NCI-H1930 (cell line): ENCODE measurements at places on chromosomes 12 and 14.

GRCh38 chr12:31306866-31307265 lies 19.1 kb downstream of the SINHCAF start:
- no peak for DNase-seq

DNA sequence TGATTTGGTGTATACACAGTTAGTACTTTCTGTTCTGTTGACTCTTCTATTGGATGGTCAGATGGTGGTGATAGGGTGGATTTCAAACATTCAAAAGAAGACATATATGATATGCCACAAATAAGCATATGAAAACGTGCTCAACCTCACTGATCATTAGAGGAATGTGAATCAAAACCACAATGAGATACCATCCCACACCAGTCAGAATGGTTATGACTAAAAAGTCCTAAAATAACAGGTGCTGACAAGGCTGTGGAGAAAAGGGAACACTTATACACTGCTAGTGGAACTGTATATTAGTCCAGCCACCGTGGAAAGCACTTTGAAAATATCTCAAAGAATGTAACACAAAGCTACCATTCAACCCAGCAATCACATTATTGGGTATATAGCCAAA lies 425.5 kb downstream of the C12orf50 start:
- no peak for DNase-seq

- DNase-seq, result no peak
Observed at GRCh38 chr12:122087431-122088178, 9.0 kb downstream of the MLXIP start.

- DNase-seq, result no peak
Observed at GRCh38 chr14:68548194-68549076, 244.4 kb downstream of the ZFP36L1 start.

- DNase-seq, result no peak
Observed at GRCh38 chr12:50440288-50440687, 39.6 kb downstream of the LARP4 start.

DNA sequence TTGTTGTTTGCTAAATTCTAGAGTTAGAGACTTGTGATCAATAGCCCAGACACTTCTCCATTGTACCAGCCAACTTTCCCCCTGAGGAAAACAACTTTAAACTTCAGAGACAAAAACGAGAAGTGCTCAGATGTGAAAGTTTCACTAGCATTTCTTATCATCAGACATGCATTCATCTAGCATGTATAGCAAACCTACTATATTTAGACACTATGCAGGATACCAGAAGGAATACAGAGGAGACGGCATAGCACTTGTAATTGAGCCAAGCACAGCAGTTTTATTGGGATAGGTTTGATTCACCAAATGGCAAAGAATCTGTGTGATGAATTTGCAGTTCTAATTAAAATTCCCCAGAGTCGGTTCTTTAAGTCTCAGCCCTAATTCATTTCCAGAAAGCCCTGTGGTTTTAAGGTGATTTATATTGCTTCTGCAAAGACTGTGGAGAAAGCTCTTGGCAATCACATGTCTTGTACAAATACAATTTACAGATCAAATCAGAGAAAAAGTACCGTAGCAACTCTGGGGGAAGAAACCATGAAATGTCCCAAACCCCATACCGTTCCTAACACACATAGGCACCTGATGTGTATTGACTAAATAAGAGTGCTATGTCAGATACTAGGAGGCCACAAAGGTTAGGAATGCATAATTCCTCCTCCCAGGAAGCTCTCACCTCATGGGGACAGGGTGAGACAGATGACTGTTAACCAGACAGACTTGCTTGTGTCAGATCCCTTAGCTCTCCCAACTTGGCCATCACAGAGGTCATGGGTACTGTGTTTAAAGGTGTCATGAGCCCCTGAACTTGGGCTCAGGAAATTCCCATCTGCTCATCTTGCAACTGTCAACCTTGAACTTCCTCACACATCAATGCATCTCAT lies 69.6 kb upstream of the KRAS start:
- no peak for DNase-seq

- no peak for DNase-seq
Observed at GRCh38 chr12:119714614-119715267, 46.8 kb downstream of the PRKAB1 start.

DNA sequence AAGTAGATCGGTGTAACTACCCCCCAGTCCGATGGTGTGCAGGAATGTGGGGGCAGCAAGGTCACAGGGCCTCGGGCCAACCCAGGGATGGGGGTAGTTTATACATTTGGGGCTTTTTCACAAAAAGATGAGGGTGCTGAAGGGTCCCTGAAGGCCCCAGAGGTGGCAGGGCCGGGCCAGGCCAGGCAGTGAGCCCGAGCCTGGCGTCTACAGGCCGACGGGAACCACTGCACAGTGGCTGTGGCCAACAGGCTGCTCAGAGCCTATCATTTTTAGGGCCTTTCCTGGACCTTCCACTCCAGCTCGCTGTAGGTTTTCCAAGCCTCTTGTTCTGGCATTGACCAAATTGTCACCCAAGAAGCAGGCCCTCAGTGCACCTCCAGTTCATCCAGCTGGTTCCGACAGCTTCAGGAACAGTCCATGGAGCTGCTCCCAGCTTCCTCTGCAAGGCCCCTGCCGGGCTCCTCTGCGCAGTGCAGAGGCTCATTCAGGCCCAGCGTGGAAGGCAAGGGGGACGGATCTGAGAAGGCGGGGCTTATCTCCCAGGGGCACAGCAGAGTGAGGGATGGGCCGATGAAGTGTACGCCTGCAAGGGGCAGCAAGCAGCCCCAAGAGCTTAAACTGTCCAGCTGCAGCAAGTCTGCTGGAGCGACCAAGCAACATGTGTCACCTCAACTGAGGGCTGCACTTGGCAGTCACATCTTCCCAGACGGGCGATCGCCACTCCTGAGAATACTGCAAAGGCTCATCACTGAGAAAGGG lies 13.9 kb downstream of the CDCA4 start:
- no peak for DNase-seq

- DNase-seq, result no peak
Observed at GRCh38 chr12:115946092-115946491, 331.4 kb downstream of the MED13L start.

DNA sequence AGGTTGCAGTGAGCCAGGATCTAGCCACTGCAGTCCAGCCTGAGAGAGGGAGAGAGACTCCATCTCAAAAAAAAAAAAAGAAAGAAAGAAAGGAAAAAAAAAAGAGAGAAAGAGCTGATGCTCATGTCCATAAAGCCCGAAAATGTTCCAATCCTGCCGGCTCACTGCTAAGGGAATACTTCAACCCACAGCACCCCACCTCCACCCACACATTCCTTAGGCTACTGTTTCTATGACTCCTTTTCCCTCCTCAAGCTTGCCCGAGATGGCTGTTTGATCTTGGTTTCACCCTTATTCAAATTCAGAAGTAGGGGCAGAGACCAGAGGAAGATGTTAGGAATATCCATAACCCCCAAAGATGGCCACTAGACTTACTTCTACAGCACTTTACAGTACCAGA lies 59.5 kb upstream of the RASSF3 start:
- no peak for DNase-seq

DNA sequence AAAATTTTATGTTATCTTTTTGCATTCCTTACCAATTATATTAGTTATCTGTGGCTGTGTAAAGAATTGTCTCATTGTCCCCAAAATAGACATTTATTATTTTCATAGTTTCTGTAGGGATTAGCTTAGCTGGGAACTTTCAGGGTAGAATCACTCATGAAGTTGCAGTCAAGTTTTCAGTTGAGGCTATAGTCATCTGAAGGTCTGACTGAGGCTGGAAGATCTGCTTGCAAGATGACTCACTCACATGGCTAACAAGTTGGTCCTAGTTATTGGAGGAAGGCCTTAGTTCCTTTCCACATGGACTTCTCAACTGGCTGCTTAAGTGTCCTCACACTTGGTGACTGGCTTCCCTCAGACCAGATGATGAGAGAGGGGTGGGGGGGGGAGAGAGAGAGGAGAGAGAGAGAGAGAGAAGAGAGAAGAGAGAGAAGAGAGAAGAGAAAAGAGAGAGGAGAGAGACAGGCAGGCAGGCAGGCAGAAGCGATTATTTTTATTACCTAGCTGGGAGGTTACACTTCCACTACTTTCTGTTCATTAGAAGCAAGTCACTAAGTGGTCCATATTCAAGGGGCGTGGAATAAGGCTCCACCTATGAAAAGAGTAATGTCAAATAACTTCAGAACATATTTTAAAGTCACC lies 6.4 kb downstream of the AP5M1 start:
- DNase-seq, result no peak

- DNase-seq, result no peak
Observed at GRCh38 chr14:95495538-95496025, 20.9 kb downstream of the SYNE3 start.

DNA sequence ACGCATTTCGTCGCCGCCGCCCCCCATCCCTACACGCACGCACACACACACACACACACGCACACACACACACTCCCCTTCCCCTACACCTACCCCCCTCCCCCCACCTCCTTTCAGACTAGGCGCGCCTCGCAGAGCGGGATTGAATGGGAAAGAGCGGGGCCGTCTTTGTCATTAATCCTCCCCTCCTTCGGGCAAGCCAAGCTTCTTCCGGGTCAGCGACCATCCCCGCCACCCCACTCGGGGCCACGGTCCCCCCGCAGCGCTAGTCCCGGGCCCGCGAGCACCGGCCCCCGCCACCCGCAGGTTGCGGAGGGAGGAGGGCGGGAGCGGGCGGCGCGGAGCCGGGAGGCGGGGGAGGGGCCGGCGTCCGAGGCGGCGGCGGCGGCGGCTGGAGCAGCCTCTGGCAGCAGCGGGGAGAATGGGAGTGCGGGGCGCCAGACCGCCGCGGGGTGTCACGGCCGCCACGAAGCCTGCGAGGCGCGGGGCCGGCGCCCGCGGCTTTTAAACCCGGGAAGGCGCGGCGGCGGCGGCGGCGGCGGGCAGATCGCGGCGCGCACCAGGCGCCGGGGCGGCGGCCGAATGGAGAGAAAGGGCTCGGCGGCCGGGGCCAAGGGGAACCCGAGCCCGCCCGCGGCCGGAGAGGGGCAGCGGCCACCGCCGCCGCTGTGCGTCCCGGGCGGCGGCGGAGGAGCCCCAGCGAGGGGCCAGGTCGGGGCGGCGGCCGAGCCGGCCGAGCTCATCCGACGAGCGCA lies at the start of gene TTC9:
Gene TTC9 (plus strand): TSS at position 369 of the 755 bp plus-strand sequence. CDS start 214 bp downstream, at position 583.
- DNase-seq, result peak; percentile 13

DNA sequence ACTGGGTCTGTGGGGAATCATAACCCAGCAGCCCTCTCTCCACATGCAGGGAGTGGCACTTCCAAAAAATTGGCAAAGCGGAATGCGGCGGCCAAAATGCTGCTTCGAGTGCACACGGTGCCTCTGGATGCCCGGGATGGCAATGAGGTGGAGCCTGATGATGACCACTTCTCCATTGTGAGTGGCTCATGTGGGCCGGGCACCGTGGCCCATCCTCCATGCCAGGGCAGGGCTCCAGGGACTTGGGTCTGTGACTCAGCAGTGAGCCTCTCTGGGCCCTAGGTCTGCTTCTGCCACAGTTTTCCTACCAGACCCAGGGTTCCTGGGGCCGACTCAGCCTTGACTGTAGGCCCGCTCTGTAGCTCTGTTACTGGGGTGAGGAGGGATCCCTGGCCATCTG lies 2.2 kb downstream of the NPFF start:
- DNase-seq, result no peak

DNA sequence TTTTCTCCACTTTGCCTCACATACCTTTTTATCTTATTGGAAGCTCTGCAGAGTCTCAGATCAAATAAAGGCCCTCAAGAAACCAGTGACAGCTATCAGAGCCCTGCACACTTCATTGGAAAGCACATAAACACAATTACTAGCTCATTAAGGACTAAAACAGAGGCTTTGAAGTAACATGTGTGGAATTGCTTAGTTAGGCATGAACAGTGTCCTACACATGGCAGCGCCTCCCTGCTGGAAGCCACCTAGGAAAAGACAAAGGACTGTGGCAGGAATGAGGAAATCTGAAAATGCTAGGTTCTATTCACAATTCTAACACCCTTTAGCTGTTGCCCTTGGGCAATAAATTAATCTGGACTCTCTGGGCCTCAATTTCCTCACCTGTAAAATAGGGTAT lies 89.4 kb downstream of the SUDS3 start:
- DNase-seq, result no peak

DNA sequence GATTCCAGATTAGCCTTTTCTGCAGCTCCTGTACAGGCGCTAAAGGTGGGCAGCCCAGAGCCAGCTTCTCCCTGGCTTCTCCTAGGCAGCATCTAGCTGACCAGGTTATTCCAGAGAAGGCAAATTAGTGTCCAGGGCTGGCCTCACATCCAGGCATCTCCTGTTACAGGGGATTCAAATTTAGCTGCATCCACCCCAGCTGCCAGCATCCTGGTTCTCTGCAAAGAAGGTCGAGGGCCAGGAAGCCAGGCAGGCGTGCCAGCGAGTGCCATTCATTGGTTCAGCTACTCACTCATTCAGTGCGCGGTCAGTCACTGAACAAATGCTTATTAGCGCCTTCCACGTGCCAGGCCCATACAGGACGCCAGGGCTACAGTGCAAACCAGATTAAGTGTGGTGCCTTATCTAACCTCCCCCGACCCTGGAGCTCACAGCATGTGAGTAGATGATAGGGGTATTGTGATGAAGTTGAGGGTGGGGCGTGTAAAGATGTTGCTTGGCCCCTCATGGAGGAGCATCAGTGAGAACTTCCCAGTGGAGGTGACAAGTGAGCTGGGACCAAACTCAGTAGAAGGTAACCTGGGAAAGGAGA lies 15.7 kb upstream of the FAM222A start:
- no peak for DNase-seq

DNA sequence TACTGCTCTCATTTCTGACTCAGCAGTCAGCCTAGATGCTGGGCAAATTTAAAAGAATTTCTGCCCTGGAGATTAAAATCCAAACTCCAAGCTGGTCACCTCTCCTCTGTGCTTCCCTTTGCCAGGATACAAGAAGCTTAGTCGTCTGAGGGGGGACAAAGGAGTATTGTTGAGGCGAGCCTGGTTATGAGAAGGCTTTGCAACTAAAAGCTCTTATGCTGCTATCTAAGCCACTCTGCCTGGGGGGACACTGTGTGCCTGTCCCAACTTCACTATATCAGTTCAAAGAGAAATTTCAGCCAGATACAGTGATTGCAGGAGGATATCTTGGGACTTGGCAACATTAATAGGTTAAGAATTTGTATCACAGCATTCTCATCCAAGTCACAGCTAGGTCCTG lies 10.8 kb upstream of the PLEKHH1 start:
- DNase-seq, result no peak

DNA sequence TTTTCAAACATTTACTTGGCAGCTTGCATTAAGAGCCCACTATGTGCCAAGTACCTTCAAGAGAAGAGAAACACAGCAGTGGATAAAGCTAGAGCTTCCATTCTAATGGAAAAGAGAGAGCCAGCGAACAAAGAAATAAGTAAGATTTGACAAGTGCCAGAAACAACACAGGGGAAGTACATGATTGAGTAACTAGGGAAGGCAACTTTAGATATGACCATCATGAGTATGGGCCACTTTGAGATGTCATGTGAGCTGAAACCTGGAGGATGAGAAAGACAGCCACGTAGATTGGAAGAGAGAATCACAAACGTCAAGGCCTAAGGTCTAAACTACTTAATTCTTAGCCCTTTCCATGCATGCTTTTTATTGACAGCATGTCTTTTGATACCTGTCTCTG lies 121.4 kb downstream of the ITPR2 start:
- DNase-seq, result no peak

GRCh38 chr12:107718606-107719005 lies 33.0 kb downstream of the PWP1 start:
- no peak for DNase-seq
